ENCODE measurements at places on chromosomes 1 and 21.
A peak's percentile ranks its signal among the peaks of the same experiment; 100 is the strongest.

- DNase-seq, result no peak
These were observed 3.2 kb upstream of the KRTAP19-8 start for GRCh38 chr21:31041295-31042079.

DNA sequence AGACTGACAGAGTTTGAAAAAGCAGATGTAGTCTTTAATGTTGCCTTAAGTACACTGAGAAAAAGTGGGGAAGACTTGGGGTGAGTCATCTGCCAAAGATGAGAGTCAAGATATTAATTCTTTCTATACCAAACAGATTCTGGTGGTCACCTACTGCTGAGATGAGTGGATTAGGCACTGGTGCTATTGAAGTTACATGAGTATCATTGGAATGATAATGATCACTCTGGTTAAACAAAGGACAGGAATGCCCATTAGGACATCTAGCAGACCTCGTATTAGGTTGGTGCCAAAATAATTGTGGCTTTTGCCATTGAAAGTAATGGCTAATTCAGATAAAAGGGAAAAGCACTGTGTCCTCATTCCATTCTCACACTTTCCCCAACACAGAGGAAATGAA is 1588.9 kb downstream of the KCNT2 start:
- no peak for DNase-seq

DNA sequence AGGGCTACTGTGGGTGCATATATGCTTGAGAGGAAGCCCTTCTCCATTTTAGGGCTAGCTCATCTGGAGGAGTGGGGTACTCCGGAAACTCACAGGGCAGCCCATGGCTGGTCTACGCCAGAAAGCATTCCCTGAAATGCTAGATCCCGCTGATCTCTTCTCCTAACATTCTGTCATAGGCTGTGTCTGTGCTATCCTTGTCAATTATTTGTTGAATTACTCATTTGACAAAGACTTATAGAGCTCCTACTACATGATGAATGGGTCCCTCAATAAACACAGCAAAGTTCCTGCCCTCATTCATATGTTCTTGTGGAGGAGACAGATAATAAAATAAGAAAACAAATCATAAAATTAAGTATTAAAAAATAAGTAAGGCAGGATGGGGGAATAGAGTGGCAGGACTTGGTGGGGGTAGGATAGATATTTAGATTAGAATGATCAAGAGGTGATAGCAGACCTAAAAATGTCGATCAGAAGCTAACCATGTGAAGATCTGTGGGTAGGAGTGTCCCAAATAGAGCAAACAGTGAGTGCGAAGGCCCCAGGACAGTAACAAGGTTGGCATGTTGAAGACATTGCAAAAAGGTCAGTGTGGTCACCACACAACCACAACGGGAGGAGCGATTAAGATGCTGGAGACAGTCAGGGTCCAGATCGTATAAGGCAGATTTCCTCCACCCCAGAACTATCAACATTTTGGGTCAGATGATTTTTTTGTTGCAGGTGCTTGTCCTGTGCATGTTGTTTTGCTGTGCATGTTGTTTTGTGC is 13.2 kb downstream of the NGF start:
- DNase-seq, result no peak

GRCh38 chr1:226643611-226644540 is 95.2 kb downstream of the ITPKB start:
- no peak for DNase-seq

DNA sequence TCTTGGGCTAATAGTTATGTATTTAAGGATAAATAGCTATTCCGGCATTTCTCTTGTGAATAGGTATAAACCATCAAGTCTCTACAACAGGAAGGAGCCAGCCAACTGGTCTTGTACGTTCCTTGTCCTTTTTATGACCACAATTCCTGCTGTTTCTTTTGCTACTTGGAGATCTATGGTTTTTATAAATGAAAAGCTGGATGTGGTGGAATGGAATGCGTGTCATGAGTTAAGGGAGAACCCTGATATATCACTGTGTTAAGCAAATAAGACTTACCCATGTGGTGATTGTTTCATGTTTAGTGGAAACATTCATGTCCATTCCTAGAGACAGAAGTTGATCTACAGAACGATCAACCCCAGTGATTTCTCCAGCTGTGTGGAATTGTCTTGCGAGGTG is 282.1 kb downstream of the RPS6KC1 start:
- no peak for DNase-seq

DNA sequence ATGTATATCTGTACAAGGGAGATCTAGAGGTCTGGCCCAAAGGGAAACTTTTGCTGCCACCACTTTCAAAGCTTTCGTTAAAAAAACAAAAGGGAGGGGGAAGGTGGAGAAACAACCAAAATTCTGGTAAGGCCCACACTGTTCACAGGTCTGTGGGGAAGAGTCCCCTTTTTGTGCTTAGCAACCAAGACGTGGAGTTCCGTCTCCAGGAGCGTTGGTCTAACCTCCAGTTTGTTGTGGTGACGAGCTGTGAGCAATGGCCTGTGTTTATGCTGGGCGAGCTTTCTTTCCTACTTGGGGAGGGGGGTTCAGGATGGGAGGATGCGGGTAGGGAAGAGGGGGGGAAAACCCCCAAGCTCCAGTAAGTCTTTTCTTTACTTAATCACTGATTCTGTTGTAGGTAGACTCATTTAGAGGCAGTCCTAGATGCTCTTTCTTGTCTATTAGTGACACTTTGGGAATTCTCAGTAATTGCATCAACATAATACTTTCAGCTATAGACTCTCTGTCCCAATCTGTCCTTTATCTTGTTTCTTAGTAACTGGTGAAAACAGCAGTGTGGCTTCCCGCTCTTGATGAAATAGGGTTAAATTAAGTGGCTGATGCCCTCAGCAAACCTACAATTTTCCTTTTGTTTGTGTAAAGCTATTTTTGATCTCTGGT is 1.5 kb downstream of the HIPK1 start:
- DNase-seq, result peak; percentile 93

- no peak for DNase-seq
These were observed 1.9 kb downstream of the RIMS3 start for GRCh38 chr1:40663324-40664166.

GRCh38 chr1:69991644-69992043 is 213.7 kb downstream of the LRRC40 start:
- DNase-seq, result no peak

GRCh38 chr1:7485086-7485780 is 285.9 kb upstream of the VAMP3 start:
- no peak for DNase-seq

GRCh38 chr1:5758000-5758858 is 234.0 kb downstream of the NPHP4 start:
- DNase-seq, result no peak

- no peak for DNase-seq
These were observed 68.0 kb downstream of the ADAMTS1 start for GRCh38 chr21:26777166-26777565.

DNA sequence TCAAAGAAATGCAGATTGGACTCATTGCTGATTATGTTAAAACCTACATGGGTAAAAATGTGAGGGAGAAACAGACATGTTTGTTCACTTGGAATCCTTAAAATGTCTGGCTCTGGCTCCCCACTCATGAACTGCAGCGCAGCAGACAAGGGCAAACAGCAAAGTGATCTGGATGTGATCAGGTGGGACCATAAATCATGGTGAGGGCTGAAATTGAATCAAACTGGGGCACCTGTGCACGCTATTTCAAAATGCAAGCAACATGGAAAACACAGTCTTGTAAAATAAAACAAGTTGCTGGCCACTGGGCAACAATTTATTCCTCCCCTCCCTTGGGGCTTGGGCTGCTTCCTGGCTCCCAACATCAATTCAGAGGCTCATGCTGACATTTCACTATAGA is 373.4 kb downstream of the SEC16B start:
- no peak for DNase-seq

DNA sequence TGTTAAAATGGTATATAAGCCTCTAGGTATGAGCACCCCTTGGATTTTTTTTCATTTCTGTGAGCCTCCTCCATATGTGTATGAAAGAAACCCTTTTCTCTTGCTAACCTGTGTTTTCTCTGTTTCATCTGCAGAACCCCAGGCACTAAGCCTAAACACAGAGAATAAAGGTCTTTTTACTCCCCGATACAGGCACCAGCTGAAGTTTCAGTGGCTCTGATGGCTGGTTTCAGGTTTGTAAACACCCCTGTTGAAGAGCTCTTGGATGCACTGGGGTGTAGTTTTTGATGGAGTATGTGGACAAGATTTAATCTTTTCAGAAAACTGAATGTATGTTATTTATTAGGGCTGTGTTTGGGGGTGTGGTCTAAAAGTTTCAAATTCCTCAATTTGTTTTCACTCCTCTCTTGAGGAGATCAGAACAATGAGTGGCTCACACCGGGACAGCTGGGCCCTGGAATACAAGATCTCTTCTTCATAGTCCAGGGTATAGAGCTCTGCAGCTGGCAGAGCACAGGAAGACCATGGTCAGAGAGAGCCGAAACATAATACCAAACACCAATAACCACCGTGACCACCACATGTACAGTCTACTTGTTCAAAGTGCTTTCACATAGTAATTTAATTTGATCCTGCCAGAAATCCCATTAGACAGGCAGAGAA is 50.2 kb upstream of the VTCN1 start:
- DNase-seq, result no peak

DNA sequence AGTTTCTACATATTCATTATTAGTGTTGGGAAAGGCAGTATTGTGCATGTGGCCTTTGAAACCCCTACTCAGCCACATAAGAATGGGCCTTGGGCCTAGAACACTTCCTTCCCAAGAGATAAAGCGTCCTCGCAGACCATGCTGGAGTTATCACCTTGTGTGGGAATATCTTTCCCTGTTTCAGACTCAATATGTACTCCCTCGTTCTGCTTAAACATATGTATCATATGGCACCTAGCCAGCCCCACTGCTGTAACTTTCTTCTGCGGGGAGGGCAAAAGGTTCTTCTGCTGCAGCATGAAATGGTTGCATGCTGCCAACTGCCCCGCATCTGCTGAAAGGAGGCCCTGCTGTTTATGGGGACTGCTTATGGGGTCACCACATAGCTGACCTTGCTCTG is 92.0 kb downstream of the CRB1 start:
- DNase-seq, result no peak

- DNase-seq, result no peak
These were observed 125.8 kb downstream of the SLC45A1 start for GRCh38 chr1:8443558-8444194.

GRCh38 chr1:171653796-171654195 is 1.3 kb upstream of the MYOC start:
- DNase-seq, result no peak

- no peak for DNase-seq
These were observed 525 bp downstream of the C1QTNF12 start for GRCh38 chr1:1245817-1246576.

GRCh38 chr1:161772397-161772796 is 6.3 kb downstream of the ATF6 start:
- DNase-seq, result no peak

DNA sequence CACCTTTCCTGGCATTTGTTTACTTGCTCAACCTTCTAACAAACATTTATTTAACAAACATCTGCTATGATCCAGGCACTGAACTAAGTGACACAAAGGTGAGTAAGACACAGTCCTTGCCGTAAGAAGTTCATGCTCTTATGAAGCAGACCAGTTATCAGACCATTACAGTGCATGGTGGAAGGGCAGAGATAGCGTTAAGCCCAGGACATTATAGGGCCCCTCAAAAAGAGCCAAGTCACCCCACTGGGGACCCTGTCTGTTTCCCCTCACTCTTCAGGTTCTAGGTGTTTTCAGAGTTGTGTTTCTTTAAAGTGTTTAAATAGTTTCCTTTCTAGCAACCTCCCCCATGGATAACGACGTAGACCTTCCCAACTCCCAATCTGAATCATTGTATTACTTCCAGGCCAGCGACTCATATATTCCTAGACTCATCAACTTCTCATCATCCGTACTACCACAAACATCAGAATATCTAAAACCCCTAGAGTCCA is 39.3 kb downstream of the TCP10L start:
- DNase-seq, result no peak

DNA sequence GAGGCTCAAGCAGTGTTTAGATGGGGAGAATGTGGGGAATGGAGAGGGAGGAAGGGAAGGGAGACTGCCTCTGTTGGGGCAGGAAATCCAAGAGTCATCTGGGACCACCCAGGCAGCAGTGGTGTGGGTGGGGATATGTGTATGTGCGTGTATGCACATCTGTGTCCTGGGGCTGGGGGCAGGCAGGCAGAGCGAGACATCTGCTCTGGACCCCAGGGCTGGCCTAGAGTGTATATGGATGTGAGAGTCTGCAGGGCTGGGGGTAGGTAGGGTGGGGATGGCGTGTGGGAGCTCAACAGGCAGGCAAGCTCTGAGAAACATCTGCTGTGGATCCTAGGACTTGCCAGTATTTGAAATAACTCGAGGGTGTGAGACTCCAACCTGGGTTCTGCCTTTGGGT is 3.5 kb downstream of the PTCH2 start:
- no peak for DNase-seq

DNA sequence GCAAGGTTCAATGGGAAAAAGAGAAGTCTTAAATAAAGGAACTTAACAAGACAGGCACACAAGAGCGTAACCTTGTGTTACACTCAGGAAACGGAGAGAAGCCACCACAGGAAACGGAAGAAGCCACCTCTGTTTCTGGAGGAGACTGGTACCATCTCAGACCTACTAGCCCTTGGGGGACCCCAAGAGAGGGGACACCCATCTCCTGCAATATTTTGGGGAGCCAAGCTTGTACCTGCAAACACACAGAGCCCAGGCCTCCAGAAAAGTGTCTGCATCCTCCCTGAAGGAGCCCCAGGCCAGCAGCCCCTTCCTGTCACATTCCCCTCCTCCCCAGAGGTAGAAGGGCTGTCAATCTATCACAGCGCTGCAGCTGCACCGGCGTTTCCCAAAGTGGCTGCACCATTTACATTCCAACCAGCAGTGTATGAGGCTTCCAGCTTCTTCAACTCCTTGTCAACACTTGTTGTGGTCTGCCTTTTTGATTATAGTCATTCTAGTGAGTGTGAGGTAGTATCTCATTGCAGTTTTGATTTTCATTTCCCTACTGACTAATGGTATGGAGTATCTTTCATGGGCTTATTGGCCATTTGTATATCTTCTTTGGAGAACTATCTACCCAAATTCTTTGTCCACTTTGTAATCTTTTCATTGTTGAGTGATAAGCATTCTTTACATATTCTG is 23.0 kb upstream of the PADI1 start:
- peak; percentile 24 for DNase-seq

DNA sequence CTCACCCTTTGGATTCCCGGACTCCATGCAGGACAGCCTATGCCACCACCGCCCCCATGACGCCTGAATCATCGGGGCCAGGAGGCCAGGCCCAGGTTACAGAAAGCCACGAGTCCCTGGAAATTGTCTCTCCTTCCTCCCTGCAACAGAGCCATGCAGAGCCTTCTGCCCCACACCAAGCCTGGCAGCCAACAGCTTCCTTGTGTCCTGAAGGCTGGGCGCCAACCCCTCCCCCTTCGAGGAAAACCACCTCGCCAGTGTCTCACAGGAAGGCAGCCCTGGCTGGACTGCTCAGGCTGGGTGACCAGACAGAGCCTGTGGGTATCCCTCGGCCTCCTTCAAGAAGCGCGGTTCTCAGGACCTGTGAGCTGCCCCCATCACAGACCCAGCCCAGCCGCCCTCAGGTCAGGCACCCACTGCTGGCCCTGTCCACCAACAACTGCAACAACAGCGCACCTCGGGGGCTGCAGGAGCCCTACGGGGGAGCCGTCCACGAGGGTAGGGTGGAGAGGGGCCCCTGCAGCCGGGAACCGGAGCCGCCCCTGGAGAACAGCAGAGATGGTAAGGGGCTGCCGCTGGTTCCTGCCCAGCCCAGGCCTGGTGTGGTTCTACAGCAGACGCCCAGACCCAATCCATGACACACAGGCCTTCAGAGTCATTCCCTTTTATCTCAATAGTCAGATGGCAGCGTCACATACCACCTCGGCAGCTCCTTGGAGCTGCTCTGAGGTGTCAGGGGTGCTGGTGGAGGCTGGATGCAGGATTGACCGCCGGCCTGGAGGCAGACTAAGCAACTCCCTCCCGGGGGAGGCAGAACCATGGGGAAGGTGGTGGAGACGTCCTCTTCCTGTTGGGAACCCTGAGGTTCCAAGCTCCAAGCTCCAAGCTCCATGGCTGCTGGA is 23.7 kb downstream of the KIAA1614 start:
- no peak for DNase-seq
